ENCODE measurements at places on chromosomes 1 and 21.

DNA sequence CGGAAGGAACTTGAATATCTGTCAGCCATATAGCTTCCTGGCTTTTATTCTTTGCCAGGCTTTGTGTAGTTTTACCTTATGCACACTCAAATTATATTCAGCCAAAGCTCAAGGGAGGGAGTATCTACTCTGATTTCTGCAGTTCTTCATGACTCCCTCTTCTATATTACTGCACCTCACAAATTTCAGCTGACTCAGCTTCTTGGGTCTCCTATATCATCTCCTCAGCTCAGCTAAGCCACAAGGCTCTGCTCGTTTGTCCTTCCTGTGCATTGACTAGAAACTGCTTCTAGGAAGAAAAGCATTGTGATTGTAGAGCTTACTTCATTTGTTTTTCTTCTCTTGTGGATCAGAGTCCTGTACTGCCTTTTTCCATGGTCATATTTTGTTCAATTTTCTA is 37.4 kb downstream of the BTBD8 start:
- no peak for DNase-seq

GRCh38 chr1:151837197-151837596 is 2.4 kb downstream of the C2CD4D start:
- DNase-seq = no peak

GRCh38 chr21:42414066-42414465 is 10.4 kb downstream of the UBASH3A start:
- DNase-seq = no peak

- DNase-seq = no peak
Observed at GRCh38 chr21:37095821-37096220, 22.8 kb downstream of the TTC3 start.

- no peak for DNase-seq
Observed at GRCh38 chr21:18430341-18430740, 26.8 kb upstream of the TMPRSS15 start.

GRCh38 chr1:37424523-37424922 is 49.9 kb upstream of the ZC3H12A start:
- no peak for DNase-seq

DNA sequence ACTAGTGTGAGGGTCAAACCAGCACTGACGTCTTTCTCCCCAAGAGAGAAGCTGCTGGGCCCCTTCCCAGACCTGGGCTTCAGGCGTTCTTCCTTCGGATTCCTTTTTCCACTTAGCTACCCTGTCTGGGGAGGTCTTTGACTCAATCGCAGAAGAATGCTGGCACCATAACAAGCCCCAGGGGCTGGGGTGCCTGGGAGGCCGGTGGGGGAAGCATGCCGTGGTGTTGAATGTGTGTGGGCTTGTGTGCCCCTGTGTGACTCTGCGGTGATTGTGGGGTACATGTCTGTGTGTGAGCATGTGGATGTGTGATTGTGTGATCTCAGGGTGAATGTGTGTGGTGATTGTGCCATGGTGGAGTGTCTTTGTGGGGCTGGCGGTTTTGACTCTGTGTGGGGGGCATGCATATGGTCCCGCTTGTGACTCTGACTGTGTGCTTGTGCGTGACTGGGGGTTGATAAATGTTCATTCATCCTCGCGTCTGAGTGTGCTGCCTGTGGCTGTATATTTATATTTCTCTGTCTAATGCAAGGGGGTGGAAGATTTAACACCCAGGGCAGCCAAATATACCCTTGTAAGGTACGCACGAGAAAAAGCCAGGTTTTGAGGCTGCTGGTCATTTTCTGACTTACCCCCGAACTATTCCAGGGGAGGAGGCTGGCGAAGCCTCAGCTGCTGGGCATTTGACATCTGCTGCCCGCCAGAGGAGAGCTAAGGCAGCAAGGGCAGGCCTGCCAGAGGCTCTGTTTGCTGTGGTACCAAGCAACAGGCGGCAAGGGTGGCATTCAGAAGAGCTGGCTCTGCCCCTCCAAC is 1.1 kb upstream of the SYNC start:
- peak; percentile 89 for DNase-seq

GRCh38 chr1:59194621-59195020 is 102.3 kb upstream of the FGGY start:
- no peak for DNase-seq

- no peak for DNase-seq
Observed at GRCh38 chr1:186999506-186999905, 170.8 kb downstream of the PLA2G4A start.

- no peak for DNase-seq
Observed at GRCh38 chr1:67908250-67908936, 75.1 kb upstream of the GNG12 start.

DNA sequence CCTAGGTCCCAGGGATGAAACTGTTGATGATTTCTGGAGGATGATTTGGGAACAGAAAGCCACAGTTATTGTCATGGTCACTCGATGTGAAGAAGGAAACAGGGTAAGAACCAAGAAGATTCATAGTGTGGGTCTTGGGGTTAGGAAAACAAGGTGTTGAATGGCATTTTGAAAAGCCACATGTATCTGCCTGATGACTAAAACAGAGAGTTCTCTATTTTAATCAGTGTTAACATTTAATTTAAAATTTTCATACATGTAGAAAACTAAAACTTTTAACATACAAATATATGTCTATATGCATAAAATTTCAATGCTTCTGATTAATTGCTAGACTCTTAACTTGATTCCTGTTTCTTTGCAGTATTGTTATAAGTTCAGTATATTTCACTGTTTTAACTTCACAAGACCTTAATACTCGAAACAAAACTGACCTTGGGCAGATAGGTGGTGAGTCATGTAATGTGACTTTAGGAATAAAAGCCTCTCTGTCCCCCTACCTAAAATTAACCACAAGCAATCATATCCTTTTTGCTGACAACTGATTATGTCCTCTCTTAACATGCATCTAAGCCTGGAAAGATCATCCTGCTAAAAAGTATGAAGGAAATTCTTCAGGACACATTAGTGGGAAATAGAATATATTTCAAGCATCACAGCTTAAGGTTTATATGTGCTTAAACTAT is 95.6 kb downstream of the PTPRC start:
- no peak for DNase-seq

DNA sequence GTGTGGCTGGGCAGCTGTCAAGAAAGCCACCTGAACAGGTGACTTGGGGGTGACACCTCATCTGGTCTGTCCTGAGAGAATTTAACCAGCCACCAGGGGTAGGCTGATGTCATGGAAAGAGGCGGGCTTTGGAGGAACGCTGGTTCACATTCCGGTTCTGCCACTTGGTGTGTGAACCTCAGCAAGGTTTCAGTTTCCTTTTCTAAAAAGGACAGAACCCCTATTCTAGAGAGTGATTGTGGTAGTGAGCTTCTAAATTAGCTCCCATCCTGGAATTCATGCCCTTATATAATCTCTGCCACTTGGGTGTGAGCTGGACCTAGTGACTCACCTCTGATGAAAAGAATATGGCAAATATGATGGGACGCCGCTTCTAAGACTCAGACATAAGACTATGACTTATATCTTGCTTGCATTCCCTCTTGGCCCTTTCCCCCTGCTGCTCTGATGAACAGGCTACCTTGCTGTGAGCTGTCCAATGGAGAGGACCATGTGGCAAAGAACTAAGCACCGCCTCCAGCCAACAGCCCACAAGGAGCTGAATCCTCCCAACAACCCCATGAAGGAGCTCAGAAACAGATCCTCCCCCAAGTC is 332.1 kb downstream of the RRAGC start:
- no peak for DNase-seq

DNA sequence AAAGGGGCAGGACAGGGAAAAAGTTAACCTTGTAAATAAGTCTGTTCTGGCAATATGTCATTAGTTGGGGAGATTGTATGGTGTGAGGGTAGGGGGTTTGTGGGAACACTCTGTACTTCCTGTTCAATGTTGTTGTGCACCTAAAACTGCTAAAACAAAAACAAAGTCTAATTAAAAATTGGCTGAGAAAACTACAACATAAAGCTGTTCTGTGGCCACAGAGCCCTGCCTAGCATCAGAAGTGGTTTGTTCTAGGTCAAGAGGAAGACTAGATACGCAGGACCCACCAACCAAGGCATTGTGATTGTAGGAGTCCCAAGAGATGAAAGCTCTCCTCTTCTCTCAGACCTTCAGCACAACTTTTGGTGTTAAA is 81.0 kb upstream of the LRRC8D start:
- no peak for DNase-seq

- DNase-seq = peak; percentile 24
Observed at GRCh38 chr21:45401054-45401518, 3.9 kb upstream of the COL18A1 start.

GRCh38 chr1:204495777-204496176 is 1.2 kb upstream of the PIK3C2B start:
- DNase-seq = no peak

- DNase-seq = no peak
Observed at GRCh38 chr21:46206163-46207005, 22.1 kb upstream of the SPATC1L start.

DNA sequence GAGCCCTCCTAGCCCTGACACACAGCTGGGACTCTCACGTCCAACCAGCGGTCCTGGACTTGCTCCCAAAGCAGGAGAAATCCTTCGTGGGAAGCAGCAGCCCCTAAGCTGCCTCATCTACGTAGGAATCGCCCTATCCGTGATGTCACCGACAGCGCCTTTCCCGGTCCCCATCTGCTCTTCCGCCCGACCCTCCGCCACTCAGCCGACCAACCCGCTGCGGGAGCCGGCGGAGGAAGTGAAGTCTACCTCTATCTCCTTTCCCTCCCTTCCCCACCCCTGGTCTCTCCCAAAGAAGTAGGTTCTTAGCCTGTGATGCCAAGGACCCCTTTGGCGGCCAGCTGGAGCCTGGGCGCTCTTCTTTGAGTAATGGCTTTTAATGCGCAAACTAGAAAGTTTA is 272.1 kb downstream of the FAM72C start:
- no peak for DNase-seq

- DNase-seq = no peak
Observed at GRCh38 chr1:155226910-155227260, 18.4 kb downstream of the MTX1 start.

DNA sequence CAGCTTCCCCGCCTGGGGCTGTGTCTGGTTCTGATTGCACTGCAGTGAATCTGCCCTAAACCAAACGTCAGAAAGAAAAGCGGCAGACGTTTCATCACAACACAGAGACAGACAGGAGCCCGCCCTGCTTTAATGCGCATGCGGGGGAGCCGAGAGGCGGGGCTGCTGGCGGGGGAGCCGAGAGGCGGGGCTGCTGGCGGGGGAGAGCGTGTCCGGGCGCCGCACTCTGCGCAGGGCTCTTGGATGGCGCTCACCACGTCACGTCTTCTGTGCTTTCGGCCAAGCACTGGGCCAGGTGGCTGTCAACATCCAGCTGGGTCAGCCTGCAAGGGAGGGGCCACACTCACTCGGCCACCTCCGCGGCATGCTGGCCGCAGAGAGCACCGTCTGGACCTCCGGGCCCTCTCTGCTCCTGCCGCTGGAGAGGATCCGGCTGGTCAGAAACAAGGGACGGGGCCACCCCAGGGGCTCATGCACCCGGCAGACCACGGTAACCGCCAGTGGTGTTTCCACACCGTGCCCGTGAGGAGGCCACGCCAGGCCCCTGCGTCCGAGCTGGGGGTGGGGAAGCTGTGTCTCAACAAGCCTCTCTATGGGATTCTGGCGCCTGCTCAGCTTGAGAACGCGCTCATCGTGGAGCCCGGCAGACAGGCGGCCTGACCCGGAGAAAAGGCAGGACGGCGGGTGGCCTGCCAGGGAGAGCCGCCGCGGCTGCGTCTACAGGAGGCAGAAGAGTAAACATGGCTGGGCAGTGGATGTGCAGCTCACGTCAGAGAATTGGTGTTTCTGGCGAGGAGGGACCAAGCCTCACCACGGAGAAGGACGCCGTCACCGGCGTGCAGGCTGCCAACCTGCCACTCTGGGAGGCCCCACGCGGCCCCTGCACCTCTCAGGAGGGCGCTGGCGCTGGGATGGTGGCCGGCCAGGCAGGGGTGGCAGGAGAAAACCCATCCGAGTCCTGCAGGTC is 4.8 kb downstream of the FAAP20 start:
- DNase-seq = peak; percentile 83

DNA sequence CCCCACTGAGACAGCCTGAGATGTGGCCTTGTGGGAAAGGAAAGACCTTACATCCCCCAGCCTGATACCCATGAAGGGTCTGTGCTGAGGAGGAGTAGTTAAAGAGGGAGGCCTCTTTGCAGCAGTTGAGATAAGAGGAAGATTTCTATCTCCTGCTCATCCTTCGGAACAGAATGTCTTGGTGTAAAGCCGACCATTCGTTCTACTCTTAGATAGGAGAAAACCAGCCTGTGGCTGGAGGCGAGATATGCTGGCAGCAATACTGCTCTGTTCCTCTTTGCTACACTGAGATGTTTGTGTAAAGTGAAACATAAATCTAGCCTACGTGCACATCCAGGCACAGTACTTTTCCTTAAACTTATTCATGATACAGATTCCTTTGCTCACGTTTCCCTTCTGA is 1.5 kb upstream of the CCDC27 start:
- no peak for DNase-seq

Measured in ACHN (cell line).